ENCODE measurements at places on chromosomes 5 and 9. TPM values are rescaled to one million over a fixed set of nuclear protein-coding genes. Genes with fewer than 3 reads are reported as not detected.

DNA sequence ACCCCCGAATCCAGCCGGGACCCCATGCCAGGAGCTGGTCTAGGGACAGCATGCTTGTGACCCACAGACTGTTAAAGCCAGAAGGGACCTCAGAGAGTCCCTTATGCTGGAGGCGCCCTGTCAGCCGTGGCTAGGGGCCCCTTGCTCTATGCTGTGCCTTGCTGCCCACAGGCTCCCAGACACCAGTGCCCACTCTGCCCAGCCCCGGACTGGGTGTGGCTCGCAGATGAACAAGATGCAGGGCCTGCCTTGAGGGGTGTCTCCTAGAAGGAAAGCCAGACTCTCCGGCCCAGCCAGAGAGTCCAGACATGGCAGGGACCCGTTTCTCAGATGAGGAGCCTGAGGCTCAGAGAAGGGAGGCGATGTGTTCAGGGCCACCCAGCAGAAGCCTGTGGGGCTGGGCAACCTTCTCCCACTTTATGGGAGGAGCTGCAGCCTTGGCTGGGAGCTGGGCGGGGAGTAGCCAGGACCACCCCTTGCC, 85.7 kb downstream of the LMX1B start:
- DNase-seq: no peak

- DNase-seq: peak; percentile 81
Measured at GRCh38 chr9:36284226-36284625, 26.0 kb upstream of the GNE start.

- no peak for DNase-seq
Measured at GRCh38 chr5:14908172-14908571, 36.6 kb upstream of the ANKH start.

GRCh38 chr9:86075132-86076109, 23.9 kb downstream of the GOLM1 start:
- DNase-seq: no peak

- DNase-seq: peak; percentile 14
Measured at GRCh38 chr9:6229619-6230018, 14.0 kb downstream of the IL33 start.

DNA sequence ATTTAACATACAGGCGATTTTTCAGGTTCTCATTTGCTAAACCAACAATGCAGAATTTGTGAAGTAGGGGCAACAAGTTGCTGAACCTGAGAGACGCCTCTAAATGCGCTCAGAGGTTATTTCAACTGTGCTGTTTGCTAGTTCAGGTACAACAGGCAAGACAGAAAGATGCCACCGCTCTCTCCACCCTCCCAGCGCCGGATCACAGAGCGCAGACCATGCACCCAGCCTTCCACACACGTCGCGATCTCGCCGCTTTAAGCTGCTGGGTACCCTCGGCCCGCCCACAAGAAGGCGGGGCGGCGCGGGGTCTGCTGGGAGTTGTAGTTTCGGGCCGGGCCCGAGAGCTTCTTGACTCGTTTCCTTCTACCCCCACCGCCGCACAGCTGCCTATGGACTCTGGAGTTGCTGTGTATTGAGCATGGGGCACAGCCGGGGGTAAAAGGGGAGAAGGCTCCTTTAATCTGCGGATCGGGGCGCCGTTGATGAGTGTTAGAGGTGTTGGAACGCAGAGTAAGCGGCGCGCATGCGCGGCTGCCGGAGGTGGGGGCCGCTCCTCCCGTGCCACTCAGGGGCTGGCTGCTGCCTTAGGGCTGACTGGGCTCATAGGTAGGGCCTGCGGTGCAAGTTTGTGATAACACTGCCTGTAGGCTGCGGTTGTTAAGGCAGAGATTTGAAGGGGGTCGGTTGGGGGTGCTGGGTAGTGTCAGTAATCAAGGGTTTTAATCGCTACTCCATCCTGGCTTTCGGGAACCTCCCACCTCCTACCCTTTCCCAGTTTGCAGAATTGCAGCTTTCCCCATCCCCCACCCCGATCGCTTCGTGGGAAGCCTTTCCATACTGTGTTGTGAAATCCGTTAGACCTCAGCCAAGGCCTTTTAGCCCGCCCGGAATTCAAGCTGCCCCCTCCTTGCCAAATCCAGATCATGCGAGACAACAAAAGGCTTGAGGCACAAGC, 40.3 kb upstream of the ABCA1 start:
- peak; percentile 94 for DNase-seq

- DNase-seq: no peak
Measured at GRCh38 chr5:178323961-178324360, 91.4 kb upstream of the PHYKPL start.

DNA sequence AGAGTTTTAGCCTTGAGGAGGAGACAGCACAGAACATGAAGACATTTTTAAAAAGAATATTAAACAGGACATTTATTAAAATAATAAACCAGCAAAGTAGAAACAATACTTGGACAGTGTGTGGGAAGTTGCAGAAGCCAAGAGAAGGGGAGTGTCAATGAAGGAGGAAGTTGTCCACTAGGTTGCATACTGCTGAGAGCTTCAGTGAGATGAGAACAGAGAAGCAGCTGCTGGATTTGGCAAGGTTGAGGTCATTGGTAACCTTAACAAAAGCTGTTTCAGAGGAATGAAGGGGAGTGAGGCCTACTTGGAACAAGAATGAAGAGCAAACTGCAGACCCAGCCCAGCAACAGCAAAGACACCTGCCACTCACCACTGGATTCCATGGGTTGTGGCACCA, 11.4 kb downstream of the BHMT start:
- DNase-seq: no peak

The MEF2C gene
- total RNA-seq: 1.8 TPM

The BAAT gene
- total RNA-seq: 0.94 TPM

Measured in renal cortical epithelial cell (primary cell).